ENCODE measurements at places on chromosomes 3 and 15. TPM values are rescaled to one million over a fixed set of nuclear protein-coding genes. Genes with fewer than 3 reads are reported as not detected.

GRCh38 chr15:101258238-101259144, 6.6 kb upstream of the CHSY1 start:
- H3K27ac ChIP-seq: no peak overlapping the region
- no peaks in the 10 kb centered on the region for H3K36me3 ChIP-seq
- H3K4me3 ChIP-seq: no peak overlapping the region
- DNase-seq: peak; percentile 79

GRCh38 chr3:64400706-64401105, 175.4 kb upstream of the PRICKLE2 start:
- DNase-seq: no peak

The NOX5 gene
- total RNA-seq: 0.18 TPM

The RBPMS2 gene
- total RNA-seq: 9.9 TPM

- H3K4me3 ChIP-seq: no peak overlapping the region
- H3K27me3 ChIP-seq: no peaks in the 10 kb centered on the region
- no peak for DNase-seq
- no peaks in the 10 kb centered on the region for H3K4me1 ChIP-seq
- no peak overlapping the region for H3K27ac ChIP-seq
Measured at GRCh38 chr3:38805765-38806386, 10.1 kb downstream of the SCN10A start.

DNA sequence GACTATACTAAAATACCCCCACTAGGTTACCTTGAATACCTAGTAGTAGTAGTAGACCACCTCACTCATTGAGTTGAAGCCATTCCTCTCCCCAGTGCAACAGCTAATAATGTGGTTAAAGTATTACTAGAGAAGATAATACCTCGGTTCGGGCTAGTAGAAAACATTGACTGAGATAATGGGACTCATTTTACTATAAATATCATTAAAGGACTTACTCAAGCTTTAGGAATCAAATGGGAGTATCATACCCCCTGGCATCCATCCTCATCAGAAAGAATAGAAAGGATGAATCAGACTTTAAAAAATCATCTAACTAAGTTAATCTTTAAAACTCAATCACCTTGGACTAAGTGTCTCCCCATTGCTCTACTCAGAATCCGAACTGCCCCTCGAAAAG, 49.0 kb upstream of the CACNA2D3 start:
- H3K27ac ChIP-seq: no peak overlapping the region
- no peaks in the 10 kb centered on the region for H3K4me1 ChIP-seq
- no peak for DNase-seq
- no peak overlapping the region for H3K4me3 ChIP-seq
- no peaks in the 10 kb centered on the region for H3K27me3 ChIP-seq
- H3K36me3 ChIP-seq: no peaks in the 10 kb centered on the region

DNA sequence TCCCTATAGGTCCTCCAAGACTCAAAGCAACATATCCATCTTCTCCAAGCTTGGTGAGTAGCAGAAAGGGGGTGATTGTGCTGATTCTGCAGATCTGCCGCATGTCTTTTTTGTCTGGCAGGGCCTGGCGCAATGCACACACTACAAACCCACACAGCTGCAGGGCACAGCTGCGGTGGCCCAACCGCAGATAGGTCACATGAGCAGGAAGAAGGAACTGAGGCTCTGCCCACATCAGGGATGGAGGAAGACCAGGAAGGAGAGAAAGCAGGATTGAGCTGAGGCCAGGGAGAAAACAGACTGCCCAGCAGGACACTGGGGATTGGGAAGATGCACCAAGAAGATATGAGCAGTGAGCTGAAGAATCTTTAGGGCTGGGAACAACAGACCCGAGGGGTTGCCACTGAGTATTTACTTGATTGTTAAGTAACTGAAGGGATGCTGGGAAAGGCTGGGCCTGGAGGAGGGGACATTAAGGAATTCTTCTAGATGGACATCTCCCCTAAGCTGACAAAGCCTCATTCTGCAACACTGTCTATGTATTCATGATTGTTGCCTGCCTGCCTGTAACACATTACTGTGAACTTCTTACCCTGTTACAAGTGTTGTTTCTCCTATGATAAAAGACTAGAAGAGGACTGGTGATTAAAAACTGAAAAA, 126.7 kb downstream of the MYLK start:
- peak; percentile 88 for DNase-seq
- H3K27me3 ChIP-seq: no peaks in the 10 kb centered on the region
- H3K27ac ChIP-seq: peak overlapping the region; percentile 23
- no peak overlapping the region for H3K4me3 ChIP-seq

The CPNE9 gene
- total RNA-seq: not detected

The TMIE gene
- 0.99 TPM for total RNA-seq

The C3orf22 gene
- not detected for total RNA-seq

The ACAD11 gene
- total RNA-seq: 31.9 TPM

The COL6A5 gene
- not detected for total RNA-seq

DNA sequence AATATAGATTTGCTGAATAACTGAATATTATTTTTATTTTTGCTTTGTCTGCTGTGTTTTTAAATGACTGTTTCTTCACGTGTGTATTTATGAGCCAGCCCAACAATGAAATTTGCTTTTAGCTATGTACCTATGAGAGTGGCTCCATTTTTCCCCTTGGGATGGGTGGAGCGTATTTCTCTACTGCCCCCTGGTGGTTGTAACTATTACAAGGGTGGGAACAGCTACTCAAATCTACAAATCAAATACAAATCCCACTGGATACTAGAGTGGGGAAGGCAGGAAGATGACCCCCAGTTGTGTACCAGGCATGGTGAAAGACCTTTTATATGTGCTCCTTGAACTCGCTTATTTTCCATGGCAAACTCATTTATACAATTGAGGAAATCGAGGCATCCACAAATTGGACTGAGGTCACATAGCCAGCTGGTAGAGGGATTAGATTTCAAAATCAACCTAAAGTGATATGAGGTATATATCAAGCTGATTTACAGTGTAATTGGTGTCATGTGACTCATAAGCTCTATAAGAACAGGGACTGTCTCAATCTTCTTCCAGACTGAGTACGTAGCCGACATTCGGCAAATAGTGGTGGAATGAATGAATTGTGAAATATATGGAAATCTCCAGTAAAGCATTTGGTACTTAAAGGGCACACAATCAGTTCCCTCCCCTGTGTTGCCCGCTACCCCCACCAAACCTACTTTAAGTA, 69.5 kb upstream of the VEPH1 start:
- H3K4me3 ChIP-seq: no peak overlapping the region
- no peak for DNase-seq
- H3K4me1 ChIP-seq: no peaks in the 10 kb centered on the region
- no peaks in the 10 kb centered on the region for H3K27me3 ChIP-seq

The ZXDC gene
- total RNA-seq: 37.5 TPM

The CHST13 gene
- total RNA-seq: 0.33 TPM

The SLC9C1 gene
- total RNA-seq: 0.29 TPM

The LRRC31 gene
- total RNA-seq: not detected

The KNG1 gene
- not detected for total RNA-seq

DNA sequence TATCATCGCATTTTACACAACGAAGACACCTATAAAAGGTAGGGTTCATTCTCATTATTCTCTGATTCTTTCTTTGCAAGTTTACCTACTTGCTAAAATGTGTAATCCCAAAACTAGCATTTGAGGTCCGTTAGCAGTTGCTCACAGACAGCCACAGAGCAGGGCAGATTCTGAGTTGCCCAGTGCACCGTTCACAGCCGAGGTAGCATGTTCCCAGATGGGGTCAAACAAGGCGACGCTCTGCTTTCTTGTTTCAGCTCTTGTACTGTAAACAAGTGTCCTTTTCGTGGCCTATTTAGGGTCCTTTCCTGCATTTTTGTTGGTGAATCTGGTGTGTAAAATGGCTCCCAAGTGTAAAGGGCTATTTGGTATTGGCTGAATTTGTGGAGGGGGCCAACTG, 3.1 kb downstream of the PPP1R2 start:
- DNase-seq: no peak
- no peak overlapping the region for H3K27ac ChIP-seq
- no peaks in the 10 kb centered on the region for H3K27me3 ChIP-seq
- H3K4me3 ChIP-seq: no peak overlapping the region

- no peaks in the 10 kb centered on the region for H3K4me1 ChIP-seq
- DNase-seq: no peak
- peaks cover 4% of the 10 kb centered on the region for H3K36me3 ChIP-seq
- H3K27me3 ChIP-seq: no peaks in the 10 kb centered on the region
- no peak overlapping the region for H3K27ac ChIP-seq
- H3K4me3 ChIP-seq: no peak overlapping the region
Measured at GRCh38 chr3:53226142-53226840, 29.5 kb downstream of the TKT start.

- no peak overlapping the region for H3K4me3 ChIP-seq
- H3K27ac ChIP-seq: no peak overlapping the region
- no peaks in the 10 kb centered on the region for H3K4me1 ChIP-seq
- no peak for DNase-seq
- no peaks in the 10 kb centered on the region for H3K27me3 ChIP-seq
Measured at GRCh38 chr15:68821841-68822381, 1.2 kb upstream of the ANP32A start.

The SLC12A1 gene
- 0.81 TPM for total RNA-seq

The PATL2 gene
- total RNA-seq: 1.3 TPM

DNA sequence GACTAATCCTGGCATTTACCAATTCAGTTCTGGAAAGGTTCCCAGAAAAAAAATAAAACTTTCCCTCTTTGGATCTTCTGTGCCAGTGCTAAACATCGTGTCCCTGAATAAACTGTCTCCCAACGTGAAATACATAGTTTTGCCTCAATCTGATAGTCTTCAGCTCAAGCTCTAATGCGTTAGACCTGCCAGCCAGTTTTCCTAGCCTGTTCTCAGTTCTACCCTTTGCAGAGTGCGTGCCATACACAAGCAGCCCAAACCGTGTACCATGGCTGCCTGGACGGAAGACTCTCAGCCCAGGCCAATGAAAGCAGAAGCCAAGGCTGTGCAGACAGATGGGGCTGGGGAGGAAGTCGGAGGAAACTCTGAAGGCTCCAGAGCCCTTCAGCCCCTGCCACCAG, 11.4 kb upstream of the OCA2 start:
- no peak for DNase-seq
- H3K27me3 ChIP-seq: no peaks in the 10 kb centered on the region
- H3K36me3 ChIP-seq: no peaks in the 10 kb centered on the region
- no peak overlapping the region for H3K4me3 ChIP-seq
- peak overlapping the region; percentile 60 for H3K27ac ChIP-seq
- no peaks in the 10 kb centered on the region for H3K4me1 ChIP-seq

GRCh38 chr3:27289769-27290413, 79.3 kb downstream of the NEK10 start:
- H3K27ac ChIP-seq: no peak overlapping the region
- DNase-seq: no peak
- no peaks in the 10 kb centered on the region for H3K36me3 ChIP-seq
- no peak overlapping the region for H3K4me3 ChIP-seq
- H3K27me3 ChIP-seq: no peaks in the 10 kb centered on the region

The FLNB gene
- total RNA-seq: 157 TPM

DNA sequence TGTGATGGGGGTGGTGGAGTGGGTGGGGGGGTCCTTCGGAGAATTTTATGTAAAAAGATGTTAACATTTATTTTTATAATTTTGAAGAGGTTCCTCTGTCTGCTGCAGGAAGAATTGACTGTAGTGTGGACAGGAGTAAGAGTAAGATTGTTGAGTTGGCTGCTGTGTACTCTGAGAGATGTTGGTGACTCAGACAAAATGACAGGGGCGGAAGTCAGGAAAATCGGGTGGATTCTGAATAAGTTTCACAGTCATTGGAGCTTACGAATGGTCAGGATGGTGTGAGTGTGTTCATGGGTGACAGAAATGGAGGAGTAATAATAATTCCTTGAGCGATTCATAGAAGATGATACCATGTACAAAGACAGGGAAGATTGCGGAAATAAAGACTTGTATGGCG, 420.0 kb downstream of the ROBO2 start:
- H3K27ac ChIP-seq: no peak overlapping the region
- no peak overlapping the region for H3K4me3 ChIP-seq
- no peak for DNase-seq
- no peaks in the 10 kb centered on the region for H3K4me1 ChIP-seq

DNA sequence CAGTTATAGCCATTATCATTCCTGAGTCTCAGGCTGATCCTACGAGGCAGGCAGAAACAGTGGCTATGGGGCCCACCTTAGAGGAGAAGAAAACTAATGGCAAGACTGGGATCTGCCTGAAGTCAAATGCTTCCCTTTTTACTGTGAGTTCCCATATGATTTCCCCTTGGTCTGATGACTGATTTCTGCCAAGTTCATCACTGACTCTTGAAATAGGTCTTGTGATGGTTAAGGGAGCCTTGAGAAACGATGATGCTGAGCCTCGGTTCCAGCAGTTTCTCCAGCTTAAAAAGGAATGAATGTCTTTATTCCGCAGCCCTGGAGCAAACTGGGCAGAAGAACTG, 29.4 kb upstream of the LDHAL6B start:
- H3K27me3 ChIP-seq: no peaks in the 10 kb centered on the region
- no peak for DNase-seq
- peaks cover 5% of the 10 kb centered on the region for H3K36me3 ChIP-seq
- no peak overlapping the region for H3K4me3 ChIP-seq
- H3K27ac ChIP-seq: no peak overlapping the region
- H3K4me1 ChIP-seq: no peaks in the 10 kb centered on the region

DNA sequence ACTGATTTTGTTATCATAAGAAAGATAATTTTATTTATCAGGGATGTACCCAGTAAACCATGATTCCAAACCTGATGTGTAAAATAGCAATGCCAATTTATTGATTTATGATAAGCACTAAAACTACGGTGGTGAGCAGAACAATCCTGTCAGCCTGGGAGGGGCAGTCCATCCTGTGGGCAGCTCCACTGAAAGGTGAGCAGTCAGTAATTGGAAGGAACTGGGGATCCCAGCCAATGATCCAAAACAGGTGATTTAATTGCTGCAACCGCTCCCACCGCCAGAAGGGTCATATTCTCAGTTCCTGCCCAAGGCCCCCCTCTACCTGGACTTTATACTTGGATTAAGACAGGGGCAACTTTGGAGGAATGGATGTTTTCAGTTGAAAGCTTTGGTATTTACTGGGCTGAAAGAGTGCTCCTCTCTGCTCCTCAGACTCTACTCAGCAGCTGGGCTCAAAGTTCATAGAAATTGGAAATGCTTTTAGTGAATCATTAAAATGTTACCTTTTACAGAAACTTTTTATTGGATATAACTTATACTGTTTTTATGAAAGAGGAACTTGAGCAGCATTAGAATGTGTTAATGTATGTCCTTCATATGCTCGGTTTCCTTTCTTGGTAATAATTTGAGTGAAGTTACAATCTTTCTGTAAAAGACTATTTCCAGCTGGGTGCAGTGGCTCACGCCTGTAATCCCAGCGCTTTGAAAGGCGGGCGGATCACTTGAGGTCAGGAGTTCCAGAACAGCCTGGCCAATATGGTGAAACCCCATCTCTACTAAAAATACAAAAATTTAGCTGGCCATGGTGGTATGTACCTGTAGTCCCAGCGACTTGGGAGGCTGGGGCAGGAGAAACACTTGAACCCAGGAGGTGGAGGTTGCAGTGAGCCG, 198.6 kb upstream of the IL12A start:
- DNase-seq: no peak
- H3K27ac ChIP-seq: peak overlapping the region; percentile 40
- H3K27me3 ChIP-seq: no peaks in the 10 kb centered on the region
- H3K36me3 ChIP-seq: no peaks in the 10 kb centered on the region

GRCh38 chr3:71050538-71051258, 532.8 kb downstream of the FOXP1 start:
- peaks cover 15% of the 10 kb centered on the region for H3K4me1 ChIP-seq
- H3K27ac ChIP-seq: no peak overlapping the region
- no peak overlapping the region for H3K4me3 ChIP-seq
- peaks cover 7% of the 10 kb centered on the region for H3K36me3 ChIP-seq

Measured in aorta (tissue), 5 donors.